ENCODE measurements at places on chromosomes 13 and 19. TPM values are rescaled to one million over a fixed set of nuclear protein-coding genes. Genes with fewer than 3 reads are reported as not detected.

The FBN3 gene
- 4.7 TPM for total RNA-seq

The LPAR2 gene
- total RNA-seq = 29.2 TPM

The NOVA2 gene
- 15.3 TPM for total RNA-seq

The OR7D2 gene
- not detected for total RNA-seq

The TLE2 gene
- total RNA-seq = not detected

The RNF17 gene
- total RNA-seq = 0.87 TPM

The CDC16 gene
- 36.0 TPM for total RNA-seq

The EPS8L1 gene
- 8.1 TPM for total RNA-seq

The PBX4 gene
- total RNA-seq = 2.8 TPM

The TEX26 gene
- not detected for total RNA-seq

The TSHZ3 gene
- total RNA-seq = 15.4 TPM

The CPB2 gene
- total RNA-seq = 0.21 TPM

The PDX1 gene
- 0.13 TPM for total RNA-seq

The SYCN gene
- total RNA-seq = not detected

The PSMD8 gene
- total RNA-seq = 224 TPM

The ZNF45 gene
- total RNA-seq = 15.9 TPM
